NCI-H1694 (cell line): ENCODE measurements at places on chromosomes 2 and 18.

GRCh38 chr2:61338447-61338846 lies 132.4 kb downstream of the USP34 start:
- no peak for DNase-seq

DNA sequence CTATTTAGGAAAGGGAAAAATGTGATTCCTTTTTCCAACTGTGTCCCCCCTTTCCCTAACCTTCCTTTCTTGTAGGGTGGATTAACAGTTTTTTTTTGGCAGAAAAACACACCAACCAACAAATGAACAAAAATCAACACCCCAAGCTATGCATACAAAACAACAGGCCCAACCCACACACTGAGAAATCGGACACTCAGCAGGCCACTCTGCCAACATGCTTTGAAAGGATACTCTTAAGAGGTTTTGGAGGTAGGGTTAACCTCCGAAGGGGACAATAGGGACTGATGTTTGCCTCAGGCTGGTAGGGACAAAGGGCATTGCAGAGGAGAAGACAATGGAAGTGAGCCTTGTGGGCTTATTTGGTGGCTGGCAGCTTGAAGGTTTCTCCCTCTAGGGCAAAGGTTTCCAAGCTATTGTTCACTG lies 33.1 kb upstream of the POLE4 start:
- no peak for DNase-seq

DNA sequence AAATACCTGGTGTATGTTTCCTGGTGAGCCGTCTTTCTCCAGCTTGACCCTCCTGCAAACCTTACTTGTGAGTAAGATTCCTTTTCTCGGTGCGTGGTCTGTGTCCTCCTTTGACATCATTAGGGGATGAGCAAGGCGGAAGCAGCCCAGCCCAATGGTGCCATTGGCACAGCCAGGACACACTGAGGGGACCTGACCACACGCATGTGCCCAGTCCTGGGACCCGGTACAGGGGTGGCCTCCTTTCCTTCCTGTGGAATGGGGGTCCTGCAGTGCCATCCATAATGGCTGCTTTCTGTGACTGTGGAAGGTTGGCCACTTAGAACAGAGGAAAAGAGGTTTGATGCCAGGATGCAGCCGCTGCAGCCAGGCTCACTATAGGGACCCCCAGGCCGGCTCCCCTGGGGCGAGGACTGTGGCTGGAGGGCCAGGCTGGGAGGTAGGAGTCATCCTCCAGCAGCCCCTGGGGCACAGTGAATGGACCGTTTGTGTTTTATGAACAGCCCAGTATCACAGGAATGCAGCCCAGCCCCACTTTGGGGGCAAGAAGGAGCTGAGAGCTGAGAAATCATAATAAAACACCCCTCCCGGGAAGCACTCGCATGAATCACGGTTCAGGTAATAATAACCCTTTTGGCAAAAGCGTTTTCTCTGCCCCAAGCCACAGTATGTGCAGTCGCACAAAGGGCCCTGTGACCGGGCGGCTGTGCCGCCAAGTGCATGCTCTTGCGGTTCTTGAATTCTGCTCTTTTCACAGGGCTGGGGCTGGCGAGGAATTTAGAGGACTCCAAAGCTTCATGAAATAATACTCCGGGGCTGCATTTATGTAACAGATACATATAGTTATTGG lies 73.2 kb downstream of the ASB1 start:
- no peak for DNase-seq

- DNase-seq: no peak
Measured at GRCh38 chr2:26566081-26566375, 75.1 kb downstream of the CIB4 start.

DNA sequence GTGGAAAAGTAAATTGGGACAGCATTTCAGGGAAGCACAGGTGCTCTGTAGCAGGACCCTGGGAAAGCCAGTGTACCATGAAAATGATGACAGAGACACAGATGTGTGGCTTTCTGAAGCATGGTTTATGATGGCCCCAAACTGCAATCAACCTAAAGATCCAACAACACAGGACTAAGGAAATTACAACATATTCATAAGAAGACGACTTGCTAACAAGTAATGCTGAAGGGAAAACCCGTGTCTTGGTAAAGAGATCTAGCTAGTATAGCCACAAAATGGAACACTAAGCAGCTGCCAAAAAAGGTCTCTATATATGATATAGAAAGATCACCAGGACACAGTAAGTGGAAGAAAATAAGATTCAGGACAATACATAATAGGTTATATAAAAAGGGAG lies 53.2 kb downstream of the UXS1 start:
- DNase-seq: no peak

- no peak for DNase-seq
Measured at GRCh38 chr2:191631754-191632153, 46.2 kb upstream of the NABP1 start.

GRCh38 chr2:223598994-223599639 lies 3.0 kb downstream of the SCG2 start:
- peak; percentile 26 for DNase-seq

GRCh38 chr2:45890819-45891218 lies 239.3 kb downstream of the PRKCE start:
- DNase-seq: no peak

- DNase-seq: peak; percentile 47
Measured at GRCh38 chr2:222690564-222691200, 19.2 kb downstream of the MOGAT1 start.

- no peak for DNase-seq
Measured at GRCh38 chr18:47691611-47692010, 238.8 kb downstream of the SMAD2 start.

DNA sequence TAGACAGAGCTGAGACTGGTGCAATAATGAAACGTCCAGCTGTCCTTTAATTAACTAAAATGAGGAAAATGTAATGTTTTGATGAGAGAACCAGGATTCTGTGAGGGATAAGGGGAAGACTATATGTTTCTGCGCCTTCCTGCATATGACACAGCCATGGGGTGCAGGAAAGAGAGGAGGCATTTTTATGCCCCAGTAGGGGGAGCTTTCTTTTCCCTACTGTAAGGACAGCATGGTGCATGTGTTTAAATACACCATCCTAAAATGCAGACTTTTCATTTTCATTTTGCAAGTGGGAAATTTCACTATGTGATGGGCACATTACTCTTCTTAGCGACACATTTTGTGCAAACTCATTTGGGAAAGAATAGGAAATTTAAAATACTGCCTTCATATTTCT lies 446.1 kb downstream of the ARHGAP15 start:
- DNase-seq: no peak

DNA sequence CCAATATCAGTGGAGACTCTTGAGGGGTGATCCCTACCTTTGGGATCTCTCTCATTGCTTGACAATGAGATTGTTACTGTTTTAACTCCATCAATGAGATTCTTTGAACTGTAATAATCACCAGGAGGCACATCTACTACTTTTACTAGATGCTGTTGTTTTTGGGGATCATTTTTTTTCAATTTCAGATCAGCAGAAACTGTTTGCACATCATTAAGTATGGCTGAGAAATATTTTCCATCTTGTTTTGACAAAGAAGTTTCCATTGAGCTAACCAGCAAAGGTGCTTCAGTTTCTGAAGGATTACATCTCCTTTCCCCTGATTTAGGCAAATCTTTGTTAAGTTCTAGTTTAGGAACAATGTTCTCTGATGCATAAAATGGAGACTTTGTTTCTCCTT lies 54.8 kb upstream of the SLC4A10 start:
- no peak for DNase-seq

- DNase-seq: no peak
Measured at GRCh38 chr2:232418466-232419244, 12.0 kb downstream of the ALPG start.

- no peak for DNase-seq
Measured at GRCh38 chr2:44169155-44169898, 652 bp downstream of the PPM1B start.

GRCh38 chr2:167135706-167136105 lies 247.4 kb downstream of the XIRP2 start:
- no peak for DNase-seq

DNA sequence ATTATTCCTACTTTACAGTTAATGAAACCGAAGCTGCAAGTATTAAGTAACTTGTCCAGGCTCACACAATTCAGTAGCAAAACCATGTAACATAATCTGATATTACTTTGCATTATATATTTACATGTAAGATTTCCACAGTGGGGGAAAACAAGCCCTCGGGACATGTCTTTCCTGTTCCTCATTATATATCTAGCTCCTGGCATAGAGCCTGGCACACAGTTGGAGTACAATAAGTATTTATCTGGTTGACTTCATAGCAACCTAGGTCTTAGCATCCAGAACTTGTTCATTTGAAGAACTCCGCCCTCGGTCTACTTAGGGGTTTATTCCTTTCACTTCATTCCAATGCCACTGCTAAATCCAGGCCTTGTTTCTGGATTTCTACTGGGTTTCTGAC lies 1.6 kb upstream of the RBM45 start:
- no peak for DNase-seq

- DNase-seq: no peak
Measured at GRCh38 chr2:28586867-28587266, 91.0 kb downstream of the PLB1 start.

DNA sequence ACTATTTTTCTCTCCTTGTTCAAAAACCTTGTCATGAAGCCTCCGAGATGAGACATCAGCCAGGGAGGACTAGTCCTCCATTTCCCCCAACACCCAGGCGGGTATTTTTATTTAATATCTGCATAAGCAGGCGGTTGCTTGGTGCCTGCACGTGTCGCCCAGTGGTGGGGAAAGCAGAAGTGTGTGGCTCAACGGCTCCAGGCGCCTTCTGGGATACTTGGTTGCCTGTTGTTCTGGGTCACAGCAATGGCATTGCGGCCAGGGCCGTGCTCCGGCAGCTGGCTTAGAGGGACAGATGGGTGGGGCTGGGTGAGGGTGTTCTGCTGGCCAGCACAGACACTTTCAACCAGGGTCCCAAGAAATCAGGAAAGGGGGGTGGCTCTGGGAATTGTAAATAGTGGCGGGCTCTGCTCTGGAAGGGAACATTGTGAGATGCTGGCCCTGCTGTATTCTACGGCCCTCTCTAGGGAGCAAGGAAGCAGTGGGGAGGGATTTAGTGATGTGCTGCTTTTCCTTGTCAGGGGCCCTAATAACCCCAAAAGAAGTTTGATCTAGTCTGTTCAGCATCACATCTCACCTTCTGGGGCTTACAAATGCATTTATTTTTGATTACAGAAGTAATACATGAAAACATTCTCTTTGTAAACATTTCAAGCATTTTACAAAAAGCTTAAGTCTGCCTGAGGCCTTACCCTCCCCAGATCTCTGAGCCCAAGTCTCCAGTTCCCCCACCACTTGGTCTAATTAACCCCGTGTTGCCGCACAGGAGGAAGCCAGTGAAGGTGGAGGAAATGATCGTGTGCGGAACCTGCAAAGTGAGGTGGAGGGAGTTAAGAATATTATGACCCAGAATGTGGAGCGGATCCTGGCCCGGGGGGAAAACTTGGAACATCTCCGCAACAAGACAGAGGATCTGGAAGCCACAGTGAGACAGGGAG lies 1.1 kb downstream of the VAMP8 start:
- DNase-seq: no peak

GRCh38 chr2:116810071-116810470 lies 1004.4 kb upstream of the DDX18 start:
- no peak for DNase-seq

DNA sequence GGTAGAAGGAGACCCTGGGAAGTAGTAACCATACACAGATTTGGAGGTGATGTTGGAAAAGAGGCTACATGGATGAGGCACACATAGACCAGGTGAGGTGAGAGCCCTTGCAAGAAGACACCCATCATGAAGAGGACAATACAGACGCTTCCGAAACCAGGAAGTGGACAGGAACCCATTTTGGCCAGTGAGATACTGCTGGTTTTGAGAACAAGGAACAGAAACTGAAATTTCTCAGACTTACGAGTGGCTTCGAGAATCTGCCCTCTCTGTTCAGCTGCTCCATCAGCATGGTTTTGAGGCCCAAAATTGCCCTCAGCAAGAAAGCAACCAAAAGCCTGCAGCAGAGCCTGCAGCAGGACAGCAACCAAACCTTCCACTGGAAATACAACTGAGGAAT lies 479.1 kb upstream of the NRXN1 start:
- DNase-seq: no peak

DNA sequence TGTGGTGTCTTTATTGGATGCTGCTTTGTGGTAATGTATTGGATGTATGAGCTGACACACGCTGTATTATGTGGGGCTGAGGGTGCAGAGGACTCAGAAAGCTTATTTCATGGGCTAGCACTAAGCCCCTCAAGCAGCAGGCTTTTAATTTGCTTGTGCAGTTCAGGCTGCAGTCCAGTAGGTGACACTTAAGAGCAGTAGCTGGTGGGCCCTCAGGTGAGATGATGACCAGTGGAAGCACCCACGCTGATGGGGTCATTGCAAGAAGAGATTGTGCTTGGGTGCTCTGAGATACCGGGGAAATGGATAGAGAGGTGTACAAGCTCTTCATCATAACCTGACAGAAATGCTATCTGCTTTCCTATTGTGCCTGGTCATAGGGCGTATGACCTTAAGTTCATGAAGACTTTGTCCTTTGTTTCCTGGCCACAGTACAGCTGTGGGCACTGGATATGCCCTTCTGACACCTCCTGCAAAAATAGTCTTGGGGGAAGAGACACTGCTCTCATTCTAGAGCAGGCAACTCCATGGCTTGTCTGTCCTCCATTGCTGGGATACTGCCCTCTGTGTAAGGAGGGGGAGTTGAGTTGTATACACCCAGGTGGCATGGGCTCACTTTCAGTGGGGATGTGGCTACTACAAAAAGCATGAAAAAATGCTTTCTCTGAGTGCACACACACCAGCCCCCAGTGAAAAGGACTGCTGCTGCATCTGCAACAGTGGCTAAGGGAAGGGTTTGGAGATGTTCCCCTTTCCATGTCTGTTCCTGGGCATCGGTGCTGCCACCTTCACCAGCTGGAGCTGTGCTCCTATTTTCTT lies 205.7 kb upstream of the ZSWIM2 start:
- no peak for DNase-seq

DNA sequence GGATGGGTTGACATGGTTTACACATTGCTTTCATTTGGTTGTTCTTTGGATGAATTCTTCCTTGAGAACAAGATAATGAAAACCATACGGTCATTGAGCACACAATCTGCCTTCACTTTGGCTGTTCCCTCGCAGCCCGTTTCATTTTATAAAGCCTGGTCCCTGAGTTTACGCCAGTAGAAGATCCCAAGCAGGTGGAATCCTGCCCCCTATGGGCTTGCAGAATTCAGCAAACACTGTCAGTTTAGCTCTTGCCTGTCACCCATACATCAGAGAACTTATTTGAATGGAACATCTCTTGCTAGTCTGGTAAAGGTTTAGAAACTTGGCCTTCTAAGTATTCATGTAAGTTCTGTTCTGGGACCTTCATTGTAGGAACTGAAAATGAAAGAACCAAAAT lies 666.4 kb upstream of the ZEB2 start:
- no peak for DNase-seq
